ENCODE measurements at places on chromosomes 2 and 18. TPM values are rescaled to one million over a fixed set of nuclear protein-coding genes. Genes with fewer than 3 reads are reported as not detected.
A peak's percentile ranks its signal among the peaks of the same experiment; 100 is the strongest.

The PAPOLG gene
- 26.0 TPM for total RNA-seq

The LRRC30 gene
- total RNA-seq: not detected

The BOK gene
- total RNA-seq: 61.6 TPM

The SCN7A gene
- total RNA-seq: not detected

The FAM110C gene
- total RNA-seq: 2.3 TPM

The ZRANB3 gene
- 10.4 TPM for total RNA-seq

The HOXD3 gene
- total RNA-seq: not detected

The NYAP2 gene
- total RNA-seq: not detected

The DSG1 gene
- total RNA-seq: not detected

The HOXD13 gene
- total RNA-seq: 0.07 TPM

The CPLX4 gene
- total RNA-seq: not detected

GRCh38 chr2:127577973-127578372 is 42.5 kb downstream of the MYO7B start:
- DNase-seq: peak; percentile 21

GRCh38 chr2:233072838-233073237 is 12.7 kb downstream of the INPP5D start:
- peak; percentile 60 for DNase-seq

- no peak for DNase-seq
Observed at GRCh38 chr2:32647180-32647651, 19.4 kb downstream of the TTC27 start.

DNA sequence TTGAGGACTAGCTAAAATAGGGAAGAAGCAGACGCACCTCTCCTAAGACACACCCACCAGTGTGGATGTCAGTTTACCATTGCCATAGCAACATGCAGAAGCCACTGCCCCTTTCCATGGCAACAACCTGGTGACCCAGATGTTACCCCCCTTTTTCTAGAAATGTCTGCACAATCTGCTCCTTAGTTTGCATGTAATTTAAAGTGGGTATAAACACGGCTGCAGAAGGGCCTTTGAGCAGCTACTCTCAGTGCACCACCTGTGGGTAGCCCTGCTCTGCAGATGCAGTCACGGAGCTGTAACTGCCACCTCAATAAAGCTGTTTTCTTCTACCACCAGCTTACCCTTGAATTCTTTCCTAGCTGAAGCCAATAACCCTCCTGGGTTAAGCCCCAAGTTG is 87.1 kb downstream of the FBXO15 start:
- DNase-seq: no peak

DNA sequence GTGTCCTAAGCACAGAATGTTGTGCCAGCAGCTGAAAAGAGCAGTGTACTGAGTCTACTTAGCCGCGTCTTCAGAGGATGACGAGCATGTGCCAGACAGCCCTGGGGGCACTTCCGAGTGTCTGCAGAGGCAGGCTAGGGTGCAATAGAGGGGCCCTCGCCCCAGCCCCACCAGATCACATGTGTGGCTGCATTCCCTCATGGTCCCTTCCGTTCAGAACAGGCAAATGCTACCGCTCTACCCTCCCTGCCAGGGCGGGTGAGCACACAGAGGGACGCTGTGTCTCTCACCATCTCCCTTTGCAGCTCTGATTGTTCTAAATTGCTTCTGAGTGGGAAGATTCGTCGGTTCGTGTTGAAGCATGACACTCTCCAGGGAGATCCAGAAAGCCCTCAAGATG is 212.2 kb upstream of the RAB12 start:
- no peak for DNase-seq

GRCh38 chr2:8367833-8368232 is 314.0 kb upstream of the ID2 start:
- no peak for DNase-seq

- DNase-seq: no peak
Observed at GRCh38 chr2:240240017-240240734, 99.7 kb upstream of the OTOS start.

DNA sequence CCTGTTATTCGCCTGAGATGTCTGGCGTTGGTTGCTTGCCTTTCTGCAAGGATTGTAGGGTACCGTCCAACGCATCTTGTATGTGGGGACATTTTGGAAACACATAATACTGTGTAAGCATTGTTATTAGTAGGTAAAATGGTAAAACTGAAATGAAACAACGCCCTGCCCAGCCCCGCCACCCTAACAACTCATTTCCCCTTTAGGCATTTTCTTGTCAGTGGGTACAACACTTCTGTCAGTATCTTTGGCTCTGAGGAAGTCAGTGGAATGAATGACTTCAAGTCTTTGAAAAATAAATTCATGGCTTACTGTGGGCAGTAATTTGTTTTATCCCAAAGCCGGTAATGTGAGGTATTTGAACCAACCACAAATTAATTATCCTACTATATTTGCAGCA is 86.0 kb downstream of the FMNL2 start:
- DNase-seq: no peak

GRCh38 chr2:100250645-100251044 is 71.7 kb downstream of the LONRF2 start:
- no peak for DNase-seq

DNA sequence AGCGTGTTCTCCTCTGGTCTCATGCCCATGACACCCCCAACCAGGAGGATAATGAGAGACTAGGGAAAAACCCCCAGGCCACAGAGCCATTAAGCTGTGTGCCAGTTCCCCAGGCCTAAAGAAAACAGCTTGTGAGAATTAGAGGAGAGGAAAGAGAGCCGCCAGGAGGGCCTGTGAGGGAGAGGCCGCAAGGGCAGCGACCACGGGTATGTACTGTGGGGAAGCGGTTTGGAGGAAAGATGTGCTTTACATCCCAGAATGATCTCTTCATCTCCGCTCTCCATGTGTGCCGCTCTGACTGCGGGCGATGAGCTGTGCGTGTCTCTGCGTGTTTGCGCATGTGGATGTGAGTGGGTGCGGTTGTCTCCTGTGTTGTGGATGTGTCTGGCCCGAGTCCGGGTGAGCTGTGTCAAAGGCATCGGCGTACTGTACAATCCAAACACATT is 82.9 kb downstream of the DYSF start:
- no peak for DNase-seq

DNA sequence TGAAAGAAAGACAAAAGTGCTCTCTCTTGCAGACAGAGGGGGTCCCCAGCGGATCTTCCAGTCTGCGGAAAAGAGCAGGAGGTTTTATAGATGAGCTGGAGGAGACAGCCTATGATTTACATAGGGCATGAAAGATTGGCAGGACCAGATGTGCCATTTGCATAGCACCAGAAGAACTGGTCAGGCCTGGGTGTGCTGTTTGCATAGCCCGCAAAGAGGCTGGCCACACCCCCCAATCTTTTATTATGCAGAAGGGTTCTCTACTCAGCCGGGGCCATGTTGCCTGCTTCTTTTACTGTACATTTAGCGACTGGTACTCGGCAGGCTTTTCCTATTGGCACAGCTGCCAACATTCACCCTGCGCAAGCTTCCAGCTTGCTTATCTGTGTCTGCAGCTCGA is 317.6 kb downstream of the GALR1 start:
- DNase-seq: no peak

GRCh38 chr18:75638776-75639471 is 211.4 kb upstream of the SMIM21 start:
- peak; percentile 65 for DNase-seq

DNA sequence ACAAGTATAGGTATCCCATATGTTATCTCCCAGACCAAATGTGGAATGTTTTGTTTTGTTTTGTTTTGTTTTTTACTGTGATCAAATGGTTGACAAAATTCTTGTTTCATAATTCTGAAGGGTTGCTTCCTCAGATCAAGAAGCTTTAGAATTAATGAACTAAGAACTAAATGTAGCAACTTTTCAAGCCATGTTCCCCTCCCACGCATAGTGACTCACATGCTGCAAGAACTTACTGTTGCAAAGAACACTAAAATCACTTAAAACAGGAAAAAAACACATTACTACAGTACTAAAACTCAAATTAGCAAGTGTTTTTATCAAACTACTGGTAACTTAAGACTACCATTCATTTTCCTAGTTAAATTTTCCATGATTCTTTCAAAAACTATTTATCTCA is 30.6 kb downstream of the HNRNPLL start:
- DNase-seq: no peak

GRCh38 chr2:120455390-120455789 is 109.5 kb downstream of the INHBB start:
- DNase-seq: no peak

- peak; percentile 88 for DNase-seq
Observed at GRCh38 chr2:95346738-95347671, 49.9 kb downstream of the KCNIP3 start.

GRCh38 chr18:10852385-10853303 is 296.7 kb downstream of the PIEZO2 start:
- DNase-seq: no peak

- DNase-seq: no peak
Observed at GRCh38 chr2:181463588-181463987, 6.4 kb downstream of the ITGA4 start.

DNA sequence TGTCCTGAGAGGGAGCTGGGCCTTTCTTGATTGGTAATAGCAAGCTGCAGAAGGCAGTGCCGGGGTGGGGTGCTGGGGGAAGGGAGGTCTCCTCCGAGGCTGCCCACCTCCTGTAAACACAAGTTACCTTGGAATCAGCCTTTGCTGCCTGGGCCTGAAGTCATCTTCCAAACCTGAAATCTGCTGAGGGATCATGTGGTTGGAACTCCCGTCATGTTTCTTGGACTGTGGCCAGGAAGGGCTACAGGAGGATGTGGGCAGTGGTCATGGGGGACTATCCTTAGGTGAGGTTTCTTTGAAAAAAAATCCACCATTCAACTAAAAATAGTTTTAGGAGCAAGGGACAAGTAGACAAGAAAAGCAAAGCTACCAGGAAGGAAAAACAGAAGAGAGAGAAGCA is 74.2 kb downstream of the CDK15 start:
- DNase-seq: no peak

GRCh38 chr18:37188016-37188791 is 359.3 kb downstream of the KIAA1328 start:
- no peak for DNase-seq

All from H7 (cell line).